Natural killer cell treated with Interleukin-12 subunit alpha and Interleukin-12 subunit beta and Interleukin-15 and Interleukin-18, amount 100 ng/mL, for 72 hours (primary cell): ENCODE measurements at places on chromosomes 5 and 9. TPM values are rescaled to one million over a fixed set of nuclear protein-coding genes. Genes with fewer than 3 reads are reported as not detected.

- DNase-seq: no peak
Measured at GRCh38 chr5:6595405-6595804, 37.4 kb downstream of the NSUN2 start.

GRCh38 chr9:85067792-85068191 is 398.3 kb downstream of the NTRK2 start:
- no peak for DNase-seq

- DNase-seq: no peak
Measured at GRCh38 chr9:33273266-33273971, 8.6 kb downstream of the CHMP5 start.

GRCh38 chr5:39186289-39186688 is 33.1 kb downstream of the FYB1 start:
- DNase-seq: no peak

GRCh38 chr5:170429014-170429413 is 39.8 kb upstream of the KCNMB1 start:
- no peak for DNase-seq

DNA sequence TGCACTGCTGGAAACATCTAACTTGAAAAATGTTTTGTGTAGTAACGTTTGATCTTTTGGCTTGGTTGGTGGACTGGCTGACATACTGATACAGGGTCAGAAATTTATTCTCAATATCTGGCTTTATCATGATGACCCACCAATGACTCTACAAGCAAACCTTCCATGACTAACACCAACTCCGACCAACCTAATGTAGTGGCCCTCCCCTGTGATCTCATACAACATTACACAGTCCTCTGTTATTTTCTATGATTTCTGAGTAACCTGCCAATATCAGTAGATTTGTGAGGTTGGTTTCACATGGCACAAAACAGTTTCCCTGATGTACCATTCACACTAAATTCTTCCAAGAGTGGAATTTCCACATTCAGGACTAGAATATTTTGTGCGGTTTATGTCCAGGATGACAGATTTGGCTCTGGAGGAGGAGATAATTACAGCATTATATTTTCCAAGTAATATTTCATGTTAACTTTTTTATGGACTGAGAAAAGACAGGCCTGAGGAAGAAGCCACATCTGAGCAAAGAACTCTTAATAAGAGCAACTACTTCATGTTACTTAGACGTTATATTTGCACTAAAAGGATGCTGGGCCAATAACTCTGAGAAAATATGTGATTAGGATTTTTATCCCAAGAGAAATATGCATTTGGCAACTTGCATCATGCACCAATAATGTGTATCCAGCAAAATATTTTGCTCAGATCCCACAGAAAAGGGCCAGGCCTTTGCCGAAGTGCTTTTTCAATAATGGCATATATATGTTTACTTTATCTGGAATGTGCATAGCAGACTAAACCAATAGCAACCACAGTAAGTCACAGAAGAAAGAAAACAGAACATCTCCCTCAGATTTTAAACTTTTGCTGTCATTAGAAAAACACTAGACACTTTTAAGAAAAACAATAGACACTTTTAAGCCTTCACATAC is 273.4 kb downstream of the KCNN2 start:
- no peak for DNase-seq

GRCh38 chr5:111013011-111013410 is 58.5 kb upstream of the TSLP start:
- DNase-seq: no peak

SHOC1 gene
- not detected for total RNA-seq

- DNase-seq: no peak
Measured at GRCh38 chr9:108277216-108277615, 578.6 kb downstream of the ACTL7B start.

DNA sequence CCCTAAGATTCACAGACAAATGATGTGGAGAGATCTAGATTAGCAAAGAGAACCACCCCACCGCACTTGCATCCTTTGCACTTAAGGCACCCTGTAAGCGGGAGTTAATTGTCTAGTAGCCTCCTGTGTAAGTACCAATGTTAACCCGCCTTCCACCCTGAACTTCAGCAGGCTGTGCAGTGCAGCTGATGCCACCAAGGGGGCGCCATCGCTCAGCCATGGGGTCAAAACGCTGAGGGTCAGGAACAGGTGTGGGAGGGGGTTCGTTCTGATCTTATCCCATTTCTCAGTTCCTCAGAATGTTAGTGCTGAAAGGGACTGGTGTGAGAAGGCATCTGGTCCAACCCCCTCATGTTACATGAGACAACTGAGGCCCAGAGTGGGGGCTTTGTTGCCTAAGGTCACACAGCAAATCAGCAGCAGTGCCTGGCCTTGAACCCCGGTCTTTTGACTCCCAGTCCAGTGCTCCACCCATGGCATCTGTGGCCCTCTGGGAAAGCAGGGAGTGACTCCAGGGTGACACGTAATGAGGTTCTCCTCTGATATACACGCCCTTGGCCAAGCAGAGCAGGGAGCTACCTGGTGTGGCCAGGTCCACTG is 57.3 kb downstream of the CYFIP2 start:
- no peak for DNase-seq

DNA sequence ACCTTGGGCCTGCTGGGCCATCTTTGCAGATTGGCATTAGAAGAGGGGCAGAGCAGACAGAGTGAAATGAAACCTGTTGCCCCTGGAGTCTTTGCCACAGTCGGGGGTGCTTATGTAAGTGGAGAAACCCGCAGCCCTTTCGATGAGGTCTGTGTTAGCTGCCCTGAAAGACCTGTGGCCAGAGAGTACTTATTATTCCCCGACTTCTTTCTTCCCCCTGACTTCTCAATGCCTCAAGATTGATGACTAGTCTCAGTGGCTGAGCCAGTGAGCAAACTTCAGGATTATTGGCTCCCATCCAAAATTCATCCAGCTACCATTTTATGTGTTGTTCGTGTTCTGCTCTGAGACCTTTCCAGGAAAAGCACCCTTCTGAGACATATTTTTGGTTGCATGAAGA is 7.6 kb downstream of the NTRK2 start:
- DNase-seq: no peak

- no peak for DNase-seq
Measured at GRCh38 chr5:39024005-39024404, 50.2 kb downstream of the RICTOR start.

- no peak for DNase-seq
Measured at GRCh38 chr9:108703429-108703828, 152.4 kb downstream of the ACTL7B start.

GRCh38 chr5:148466236-148466580 is 82.5 kb downstream of the FBXO38 start:
- no peak for DNase-seq

GRCh38 chr5:137564398-137564961 is 65.4 kb upstream of the SPOCK1 start:
- DNase-seq: no peak

GRCh38 chr5:30926218-30926617 is 267.3 kb upstream of the CDH6 start:
- no peak for DNase-seq

PRXL2C gene
- total RNA-seq: 4.8 TPM

ANKRD20A1 gene
- total RNA-seq: 1.4 TPM

GRCh38 chr9:87236546-87236945 is 261.1 kb upstream of the DAPK1 start:
- no peak for DNase-seq

DNA sequence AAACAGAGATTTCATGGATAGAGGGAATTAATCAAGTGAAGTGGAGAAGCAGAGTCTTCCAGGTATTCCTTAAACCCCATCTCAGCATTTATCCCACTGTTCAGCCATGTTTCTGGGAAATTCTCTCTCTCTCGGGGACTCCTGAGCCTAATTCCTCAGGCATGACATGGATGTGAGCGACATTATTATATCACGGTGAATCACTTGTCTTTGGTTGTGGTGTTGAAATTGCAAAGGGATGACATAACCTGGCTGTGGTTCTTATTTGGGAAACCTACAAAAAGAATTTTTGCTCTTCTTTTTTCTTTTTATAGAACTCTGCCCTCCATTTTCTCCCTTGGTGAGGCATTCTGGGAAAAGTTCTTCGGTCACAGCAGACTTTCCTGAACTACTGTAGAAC is 457.9 kb upstream of the PTGER4 start:
- DNase-seq: no peak

FGD3 gene
- 43.3 TPM for total RNA-seq

- DNase-seq: no peak
Measured at GRCh38 chr9:95003689-95004410, 277.4 kb downstream of the AOPEP start.

DNA sequence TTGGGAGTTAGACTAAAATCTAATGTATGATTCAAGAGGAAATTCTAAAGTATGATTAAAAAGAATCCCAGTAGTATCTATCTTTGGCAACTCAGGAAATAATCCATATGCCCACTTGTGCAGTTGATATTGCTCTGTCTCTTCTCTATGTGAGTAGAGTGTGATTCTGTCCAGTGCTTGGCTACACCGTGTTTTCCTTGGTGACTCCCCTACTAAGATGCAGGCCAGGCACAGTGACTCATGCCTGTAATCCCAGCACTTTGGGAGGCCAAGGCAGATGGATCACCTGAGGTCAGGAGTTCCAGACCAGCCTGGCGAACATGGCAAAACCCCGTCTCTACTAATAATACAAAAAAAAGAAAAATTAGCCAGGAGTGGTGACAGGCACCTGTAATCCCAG is 495.4 kb downstream of the MAT2B start:
- DNase-seq: no peak

HSPB3 gene
- not detected for total RNA-seq

DNA sequence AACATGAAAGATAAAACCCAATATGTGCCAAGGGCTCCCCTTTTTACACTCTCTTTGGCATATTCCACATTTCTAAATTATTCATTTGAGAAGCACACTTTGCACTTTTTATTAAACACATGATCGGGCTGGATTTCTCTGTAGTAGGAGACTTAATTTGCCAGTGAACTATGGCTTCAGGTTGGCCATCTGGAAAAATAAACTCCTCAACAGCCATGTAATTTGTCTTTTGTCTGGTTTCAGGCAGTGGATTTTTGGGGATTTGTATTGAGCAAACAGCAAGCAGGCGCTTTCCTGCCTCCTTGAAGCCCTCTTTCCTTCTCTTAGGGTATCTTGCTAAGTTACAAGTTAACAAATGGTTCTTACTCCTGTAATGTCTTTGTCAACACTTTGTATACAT is 73.0 kb upstream of the DMRTA1 start:
- DNase-seq: no peak

- DNase-seq: no peak
Measured at GRCh38 chr9:136409557-136410455, 608 bp downstream of the ENTR1 start.

GRCh38 chr9:133945314-133945975 is 46.7 kb downstream of the VAV2 start:
- no peak for DNase-seq

DNA sequence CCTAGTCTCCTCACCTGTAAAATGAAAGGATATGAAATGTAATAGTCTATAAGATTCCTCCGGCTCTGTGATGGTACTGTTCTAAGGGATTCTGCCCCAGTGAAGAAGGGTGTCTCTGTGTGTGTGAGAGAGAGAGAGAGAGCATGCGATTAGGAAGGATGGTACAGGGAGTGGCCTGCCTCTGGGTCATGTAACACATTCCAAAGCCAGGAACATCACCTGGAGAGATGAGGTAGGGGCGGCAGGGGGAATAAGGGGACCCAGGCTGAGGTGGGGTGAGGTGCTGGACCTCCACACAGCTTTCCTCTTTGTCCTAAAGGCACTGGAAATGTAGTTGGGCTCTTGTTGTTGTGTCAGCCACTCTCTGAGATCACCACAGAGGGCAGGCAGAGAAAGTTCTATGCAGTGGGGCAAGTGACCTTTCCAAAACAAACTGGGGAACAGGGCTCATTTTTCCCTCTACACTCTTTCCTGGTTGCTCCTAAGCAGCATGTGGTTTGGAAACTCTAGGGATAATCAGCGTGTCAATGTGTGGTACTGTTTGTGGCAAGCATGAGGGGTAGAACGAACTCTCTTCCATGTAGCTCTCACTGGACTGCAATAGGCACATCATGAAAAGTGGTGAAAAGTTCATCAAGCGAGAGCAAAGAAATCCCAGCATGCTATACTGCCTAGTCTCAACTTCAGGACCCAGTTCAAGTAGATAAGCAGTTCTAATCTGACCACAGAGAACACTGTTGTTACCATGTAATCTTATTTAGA is 65.0 kb downstream of the SEMA6A start:
- DNase-seq: no peak

MAMDC2 gene
- total RNA-seq: not detected

CD274 gene
- 242 TPM for total RNA-seq

- DNase-seq: no peak
Measured at GRCh38 chr5:89437450-89438435, 554.8 kb upstream of the MEF2C start.

DNA sequence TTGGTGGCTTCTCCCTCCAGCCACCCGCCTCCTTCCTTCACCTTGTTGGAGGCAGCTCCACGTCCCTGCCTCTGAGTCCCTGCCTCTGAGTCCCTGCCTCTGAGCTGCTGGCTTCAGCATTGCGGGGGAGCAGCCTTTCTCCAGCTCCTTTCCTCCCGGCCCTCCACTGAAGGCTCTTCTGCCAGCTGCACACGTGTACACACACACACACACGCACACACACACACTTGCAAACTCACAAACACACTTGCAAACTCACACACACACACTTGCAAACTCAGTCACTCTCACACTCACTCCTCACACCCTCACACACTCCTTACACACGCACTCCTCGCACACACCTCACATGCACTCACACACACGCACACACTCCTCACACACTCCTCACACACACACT is 45.1 kb downstream of the C9orf50 start:
- no peak for DNase-seq

CTNND2 gene
- not detected for total RNA-seq

STPG3 gene
- not detected for total RNA-seq

DNA sequence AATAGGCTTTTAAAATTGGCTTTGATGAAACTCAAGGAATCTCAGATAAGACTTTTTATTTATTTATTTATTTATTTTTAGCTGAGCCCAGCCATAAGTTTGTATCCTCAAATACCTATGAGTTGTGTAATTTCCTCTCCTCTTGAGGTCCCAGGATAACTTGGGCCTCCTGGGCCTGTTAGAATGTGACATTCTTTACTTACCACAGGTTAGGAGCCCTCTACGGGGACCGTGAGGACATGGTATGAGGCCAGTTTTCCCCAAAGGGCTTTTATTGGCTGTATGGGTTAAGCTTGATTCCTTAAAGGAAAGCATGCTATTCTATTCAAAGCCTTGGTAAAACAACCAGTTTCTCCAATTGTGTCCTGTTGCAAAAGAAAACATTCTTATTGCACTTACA is 16.9 kb downstream of the SHISAL2B start:
- DNase-seq: no peak

ALDOB gene
- total RNA-seq: not detected

- DNase-seq: no peak
Measured at GRCh38 chr9:16825331-16825725, 45.1 kb downstream of the BNC2 start.

GRCh38 chr9:70995511-70995910 is 125.9 kb downstream of the TRPM3 start:
- DNase-seq: no peak

- no peak for DNase-seq
Measured at GRCh38 chr9:98897745-98898144, 46.0 kb upstream of the COL15A1 start.

LAMC3 gene
- not detected for total RNA-seq

ROR2 gene
- total RNA-seq: 0.11 TPM

GPRIN1 gene
- 5.9 TPM for total RNA-seq
